ENCODE measurements at places on chromosomes 7 and 10.

GRCh38 chr7:50333221-50333651, 28.7 kb downstream of the IKZF1 start:
- no peak for DNase-seq

- DNase-seq: no peak
Observed at GRCh38 chr10:16271571-16271970, 165.2 kb upstream of the PTER start.

- no peak for DNase-seq
Observed at GRCh38 chr10:28470873-28471651, 61.9 kb upstream of the WAC start.

DNA sequence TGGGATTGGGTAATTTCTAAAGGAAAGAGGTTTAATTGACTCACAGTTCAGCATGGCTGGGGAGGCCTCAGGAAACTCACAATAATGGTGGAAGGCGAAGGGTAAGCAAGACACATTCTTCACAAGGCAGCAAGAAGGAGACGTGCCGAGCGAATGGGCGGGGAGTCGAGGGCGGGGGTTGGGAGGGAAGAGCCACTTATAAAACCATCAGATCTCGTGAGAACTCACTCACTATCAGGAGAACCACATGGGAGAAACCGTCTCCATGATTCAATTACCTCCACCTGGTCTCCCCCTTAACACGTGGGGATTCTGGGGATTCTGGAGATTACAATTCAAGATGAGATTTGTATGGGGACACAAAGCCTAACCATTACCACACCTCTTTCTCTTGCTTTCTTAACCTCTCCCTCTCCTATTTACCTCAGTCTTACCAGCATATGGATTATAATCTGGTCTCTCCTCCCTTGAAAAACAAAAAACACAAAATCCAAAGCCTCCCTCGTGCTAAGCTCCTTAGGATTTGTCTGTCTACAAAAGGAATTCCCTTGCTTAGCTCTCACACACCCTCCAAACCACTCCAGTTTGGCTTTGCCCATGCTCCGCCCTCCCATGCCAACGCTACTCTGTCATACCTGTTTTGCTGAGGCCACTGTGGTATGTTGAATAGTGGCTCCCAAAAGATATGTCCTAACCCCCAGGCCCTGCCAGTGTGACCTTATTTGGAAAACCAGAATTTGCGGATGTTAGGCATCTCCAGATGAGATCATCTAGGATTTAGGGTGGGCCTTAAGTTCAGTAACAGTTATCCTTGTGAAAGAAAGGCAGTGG, 19.6 kb upstream of the EFCAB10 start:
- no peak for DNase-seq

GRCh38 chr7:12111422-12112405, 99.4 kb upstream of the TMEM106B start:
- DNase-seq: peak; percentile 52

DNA sequence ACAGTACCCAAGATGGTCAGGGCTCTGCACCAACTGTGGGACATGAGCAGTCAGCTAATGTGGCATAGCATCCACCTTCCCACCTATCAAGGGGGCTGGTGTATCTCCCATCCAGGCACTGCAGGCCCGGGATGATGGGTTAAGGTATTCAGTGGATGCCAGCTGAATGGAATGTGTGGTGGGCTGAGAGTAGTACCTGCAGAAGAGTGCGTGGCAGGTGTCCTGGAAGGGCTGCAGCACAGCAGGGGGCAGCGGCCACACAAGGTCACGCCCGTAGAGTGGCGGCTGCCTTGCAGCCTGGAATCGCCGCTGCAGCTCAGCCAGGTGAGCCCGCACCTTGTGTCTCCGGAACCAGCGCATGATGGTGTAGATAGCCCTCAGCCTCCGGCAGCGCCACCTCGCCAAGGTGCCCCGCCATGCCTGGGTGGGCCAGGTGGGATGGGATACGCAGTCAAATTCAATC, 13.3 kb downstream of the MYO1G start:
- no peak for DNase-seq

GRCh38 chr7:110909117-110909516, 181.8 kb upstream of the LRRN3 start:
- DNase-seq: no peak

GRCh38 chr7:76281706-76282343, 20.6 kb upstream of the HSPB1 start:
- no peak for DNase-seq

- no peak for DNase-seq
Observed at GRCh38 chr7:37032258-37032601, 307.9 kb upstream of the AOAH start.

- DNase-seq: no peak
Observed at GRCh38 chr10:128124813-128125403, 1.3 kb downstream of the MKI67 start.

DNA sequence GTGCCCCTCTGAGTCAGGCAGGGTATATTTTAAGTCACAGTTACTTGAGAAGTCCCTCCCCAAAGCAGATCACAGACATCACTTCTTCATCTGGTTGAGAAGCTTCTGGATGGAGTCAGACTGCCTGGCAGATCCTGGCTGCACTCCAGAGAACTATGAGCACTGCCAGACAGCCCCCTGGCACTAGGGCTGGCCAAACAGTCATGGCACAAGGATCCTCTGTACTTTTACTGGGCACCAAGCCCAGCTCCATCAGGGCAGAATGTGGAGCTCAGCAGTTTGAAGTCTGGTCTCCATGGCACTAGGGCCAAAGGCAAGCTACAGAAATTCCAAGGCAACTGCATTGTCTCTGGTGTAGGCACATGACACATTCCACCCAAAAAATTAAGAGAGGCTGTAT, 162.1 kb downstream of the NRG3 start:
- no peak for DNase-seq

GRCh38 chr10:34859170-34859569, 44.1 kb upstream of the PARD3 start:
- no peak for DNase-seq

DNA sequence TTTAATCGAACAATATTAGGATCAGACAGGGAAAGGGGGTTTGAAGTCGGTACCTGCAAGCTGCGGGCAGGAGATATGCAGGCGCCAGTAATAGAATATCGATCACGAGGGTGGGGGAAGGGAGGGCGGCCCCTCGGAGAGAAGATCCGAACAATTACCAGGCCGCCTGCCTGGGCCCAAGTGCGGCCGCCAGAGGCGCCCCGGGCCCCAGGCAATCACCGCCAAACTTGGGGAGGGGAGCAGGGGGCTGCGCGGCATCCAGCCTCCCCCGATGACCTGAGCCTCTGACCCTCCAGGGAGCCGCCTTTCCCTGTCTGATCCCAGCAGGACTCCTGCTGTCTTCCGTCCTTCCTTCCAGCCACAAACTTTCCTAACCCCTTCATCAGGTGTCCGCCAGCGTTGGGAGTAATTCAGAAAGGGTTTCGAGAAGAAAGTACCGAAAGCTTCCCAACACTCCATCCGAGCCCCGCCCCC, 1.1 kb downstream of the NKX1-2 start:
- no peak for DNase-seq

GRCh38 chr7:19663816-19664462, 44.9 kb downstream of the POLR1F start:
- DNase-seq: no peak

GRCh38 chr7:40746841-40747556, 612.2 kb downstream of the SUGCT start:
- no peak for DNase-seq

- DNase-seq: no peak
Observed at GRCh38 chr7:102451371-102452054, 13.2 kb downstream of the ALKBH4 start.

DNA sequence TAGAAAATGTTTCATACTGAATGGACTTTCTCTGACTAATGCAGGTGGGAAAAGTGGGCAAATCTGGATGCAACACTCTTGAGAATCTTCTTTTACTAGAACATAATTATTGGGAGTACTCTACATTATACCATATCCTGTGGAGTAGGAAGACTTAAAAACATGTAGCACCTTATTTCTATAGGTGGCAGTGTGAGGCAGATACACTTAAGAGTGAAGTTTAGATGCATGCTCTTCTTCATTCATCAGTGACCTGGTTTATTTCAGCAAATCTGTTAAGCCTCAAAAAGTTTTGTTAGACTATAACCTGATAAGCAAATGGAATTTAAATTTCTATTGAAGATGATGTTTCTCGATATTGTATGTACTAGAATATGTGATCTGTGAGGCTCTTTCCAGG, 1087.1 kb upstream of the LRRN3 start:
- DNase-seq: no peak

- peak; percentile 32 for DNase-seq
Observed at GRCh38 chr7:4849390-4849789, 12.4 kb downstream of the PAPOLB start.

DNA sequence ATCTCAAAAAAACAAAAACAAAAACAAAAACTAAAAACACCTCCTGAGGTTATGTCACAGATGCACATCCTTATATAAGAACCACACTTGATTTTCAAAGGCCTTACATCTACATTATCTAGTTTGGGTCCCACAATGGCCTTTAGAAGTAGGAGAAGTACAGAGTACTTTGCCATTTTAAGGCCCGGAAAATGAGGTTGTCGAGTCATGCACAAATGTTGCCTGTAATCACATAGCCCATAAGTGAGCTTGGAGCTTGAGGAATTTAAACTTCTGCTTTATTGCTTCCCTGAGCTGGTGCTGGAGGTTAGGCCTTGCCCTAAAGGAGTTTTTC, 9.7 kb upstream of the MKRN1 start:
- DNase-seq: no peak

DNA sequence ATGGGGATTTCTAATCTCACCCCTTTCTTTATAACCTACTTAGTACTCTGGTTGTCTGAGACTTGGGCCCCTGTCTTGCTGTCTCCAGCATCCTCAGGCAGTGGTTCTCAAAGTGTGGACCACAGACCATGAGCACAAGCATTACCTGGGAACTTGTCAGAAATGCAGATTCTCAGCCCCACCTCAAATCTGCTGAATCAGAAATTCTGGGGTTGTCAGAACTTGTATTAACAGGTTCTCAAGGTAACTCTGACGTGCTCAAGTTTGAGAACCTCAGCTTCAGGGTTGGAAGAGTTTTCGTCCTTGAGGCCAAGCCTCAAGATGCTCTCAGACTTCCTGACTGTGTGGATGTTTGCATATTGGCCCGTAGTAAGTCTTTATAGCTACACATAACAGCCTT, 97.4 kb downstream of the REEP3 start:
- no peak for DNase-seq

- peak; percentile 58 for DNase-seq
Observed at GRCh38 chr10:100338434-100339036, 8.5 kb upstream of the SCD start.

GRCh38 chr10:96368971-96369370, 10.2 kb upstream of the OPALIN start:
- no peak for DNase-seq

- peak; percentile 52 for DNase-seq
Observed at GRCh38 chr10:77506517-77507200, 130.9 kb downstream of the KCNMA1 start.

GRCh38 chr10:69575164-69575722, 2.0 kb upstream of the NEUROG3 start:
- no peak for DNase-seq

- DNase-seq: no peak
Observed at GRCh38 chr7:30231271-30231670, 53.1 kb upstream of the ZNRF2 start.
